Tibial artery (tissue), 4 donors: ENCODE measurements at places on chromosomes 2 and 18.

GRCh38 chr2:101296371-101296770, 12.1 kb downstream of the RNF149 start:
- DNase-seq, result no peak

- DNase-seq, result no peak
These were observed 20.6 kb downstream of the ATOH8 start for GRCh38 chr2:85774126-85774978.

DNA sequence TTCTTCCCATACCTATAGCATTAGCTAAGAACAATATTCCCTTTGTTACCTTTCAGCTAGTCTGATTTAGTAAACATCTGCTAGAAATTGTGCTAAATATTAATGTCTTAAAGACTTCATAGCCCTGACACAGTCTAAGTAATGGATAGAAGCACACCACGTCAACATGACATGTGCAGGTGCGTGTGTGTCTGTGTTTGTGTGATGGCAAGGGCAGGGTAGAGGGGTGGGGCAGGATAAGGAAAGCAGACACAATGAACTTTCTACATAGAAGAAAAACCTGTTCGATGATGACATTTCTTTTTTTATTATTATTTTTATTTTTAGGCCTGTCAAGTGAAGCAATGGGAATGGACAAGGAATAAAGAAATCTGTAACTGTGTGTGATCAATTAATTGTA, 223.3 kb downstream of the NOL4 start:
- no peak for DNase-seq

GRCh38 chr2:197777823-197778407, 7.2 kb downstream of the BOLL start:
- DNase-seq, result no peak

GRCh38 chr2:204370172-204370718, 175.0 kb upstream of the PARD3B start:
- DNase-seq, result no peak

DNA sequence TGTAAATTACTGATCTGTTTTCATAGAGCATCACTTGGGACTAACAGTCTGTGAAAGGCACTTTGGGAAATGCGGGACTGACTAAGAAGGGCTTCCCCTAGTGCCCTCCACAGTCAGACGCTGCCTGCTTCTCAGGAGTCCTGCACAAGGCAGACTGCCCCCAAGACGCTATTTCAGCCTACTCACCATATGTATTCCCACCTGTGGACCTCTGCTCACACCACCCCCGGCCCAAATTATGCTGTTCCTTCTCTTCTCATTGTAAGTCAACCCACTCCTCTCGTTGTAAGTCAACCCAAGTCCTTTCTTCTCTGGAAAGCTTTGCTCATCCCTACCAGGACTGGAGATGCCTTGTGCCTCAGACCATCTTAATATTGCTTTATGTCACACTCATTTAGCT, 175.3 kb downstream of the GFPT1 start:
- DNase-seq, result no peak

GRCh38 chr2:164371916-164372315, 249.4 kb downstream of the GRB14 start:
- no peak for DNase-seq

DNA sequence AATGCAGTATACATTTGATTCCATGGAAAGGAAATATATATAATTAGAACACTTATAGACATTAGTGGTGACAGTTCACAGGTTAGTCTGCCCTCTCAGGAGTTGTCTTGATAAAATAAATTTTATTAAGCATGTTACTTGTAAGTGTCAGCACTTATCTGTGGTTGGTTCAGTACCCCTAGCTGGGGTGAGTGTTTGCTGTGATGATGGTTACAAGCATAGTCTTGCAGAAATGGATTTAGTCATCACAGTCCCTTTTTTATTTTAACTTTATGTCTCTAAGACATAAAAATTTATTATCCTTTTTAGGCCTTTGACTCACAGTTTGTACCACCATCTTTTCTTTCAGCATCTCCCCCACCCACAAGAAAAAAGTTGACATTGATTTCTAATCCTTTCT, 52.1 kb downstream of the NCK2 start:
- DNase-seq, result no peak

GRCh38 chr2:185967335-185967734, 228.7 kb downstream of the FSIP2 start:
- DNase-seq, result no peak

DNA sequence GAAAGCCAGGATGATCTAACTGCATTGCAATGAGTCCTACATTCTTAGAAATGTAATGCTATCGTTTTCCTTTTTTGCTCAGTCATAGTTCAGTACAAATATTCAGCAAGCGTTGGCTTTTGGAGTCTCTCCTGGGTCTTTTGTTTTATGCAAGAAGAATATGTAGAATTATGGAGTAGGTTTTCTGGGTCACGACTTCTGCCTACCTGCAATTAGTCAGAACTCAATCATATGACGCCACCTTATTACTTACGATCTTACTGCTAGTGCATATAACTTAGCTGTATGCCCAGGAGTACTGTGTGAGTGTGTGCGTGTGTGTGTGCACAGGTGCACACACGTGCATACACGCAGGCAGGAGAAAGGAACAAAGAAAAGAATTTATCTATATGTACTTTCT, 640.2 kb downstream of the STK39 start:
- DNase-seq, result no peak

- no peak for DNase-seq
These were observed 84.5 kb downstream of the HIBCH start for GRCh38 chr2:190235101-190235500.

DNA sequence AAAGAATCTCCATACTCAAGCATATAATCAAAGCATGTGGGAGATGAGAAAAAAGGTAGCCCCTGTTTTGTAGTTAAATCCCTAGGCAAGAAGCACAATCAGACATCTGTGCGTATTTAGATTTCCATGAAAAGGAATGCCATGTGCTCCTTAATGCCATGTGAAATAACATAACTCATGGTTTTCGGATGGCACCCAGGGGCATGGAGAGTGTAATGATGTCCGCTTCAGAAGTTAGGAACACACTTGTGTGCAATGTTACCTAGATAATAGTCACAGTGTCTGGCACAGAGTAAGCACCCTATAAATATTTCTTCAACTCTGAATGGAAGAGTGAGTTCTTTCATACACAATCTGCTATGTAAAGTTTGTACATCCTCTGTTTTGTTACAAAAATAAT, 197.0 kb downstream of the NCKAP5 start:
- DNase-seq, result no peak

GRCh38 chr2:68730828-68731227, 3.8 kb upstream of the ARHGAP25 start:
- DNase-seq, result no peak

DNA sequence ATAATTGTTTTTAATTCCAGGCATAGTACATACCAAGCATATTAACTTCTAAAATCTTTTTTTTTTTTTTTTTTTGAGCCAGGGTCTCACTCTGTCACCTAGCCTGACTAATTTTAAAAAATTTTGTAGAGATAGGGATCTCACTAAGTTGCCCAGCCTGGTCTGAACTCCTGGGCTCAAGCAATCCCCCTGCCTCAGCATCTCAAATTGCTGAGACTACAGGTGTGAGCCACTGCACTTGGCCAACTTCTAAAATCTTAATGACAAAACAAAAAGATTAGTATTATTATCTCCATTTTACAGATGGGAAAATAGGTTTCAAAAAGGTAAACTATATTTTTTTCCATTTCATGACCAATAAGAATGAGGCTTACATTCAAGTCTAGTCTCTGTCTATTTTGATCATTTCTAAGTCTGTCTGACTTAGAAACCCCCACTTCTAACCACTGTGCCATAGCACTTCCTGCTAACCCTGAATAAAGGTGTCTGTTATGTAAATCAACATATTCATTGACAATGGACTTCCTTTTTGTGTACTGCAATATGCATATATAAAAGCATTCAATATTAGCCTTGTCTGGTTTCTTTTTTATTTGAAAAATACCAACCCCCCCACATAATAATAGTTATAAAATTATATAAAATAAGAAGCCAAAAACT, 28.7 kb upstream of the ZEB2 start:
- DNase-seq, result no peak

GRCh38 chr2:221844212-221845020, 272.3 kb upstream of the EPHA4 start:
- no peak for DNase-seq

DNA sequence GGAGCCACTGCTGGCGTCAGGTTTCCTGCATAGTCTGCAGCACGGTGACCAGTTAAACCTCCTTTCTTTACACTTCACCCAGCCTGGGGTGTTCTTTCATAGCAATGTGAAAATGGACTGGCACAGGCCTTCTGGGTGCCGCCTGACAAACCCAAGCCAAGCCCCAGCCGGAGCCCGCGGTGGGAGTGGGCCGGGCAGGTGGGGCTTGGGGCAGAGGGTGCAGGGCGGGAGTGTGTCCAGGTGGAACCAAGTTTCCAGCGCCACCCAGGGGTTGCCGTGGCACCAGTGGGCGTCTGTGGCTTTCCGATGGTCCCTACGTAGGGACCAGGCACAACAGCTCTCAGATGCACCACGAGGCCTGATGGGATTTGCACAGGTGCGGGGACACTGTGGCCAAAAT, 75.8 kb downstream of the RTP5 start:
- DNase-seq, result no peak

- no peak for DNase-seq
These were observed 51.4 kb downstream of the SMCHD1 start for GRCh38 chr18:2706903-2707302.

DNA sequence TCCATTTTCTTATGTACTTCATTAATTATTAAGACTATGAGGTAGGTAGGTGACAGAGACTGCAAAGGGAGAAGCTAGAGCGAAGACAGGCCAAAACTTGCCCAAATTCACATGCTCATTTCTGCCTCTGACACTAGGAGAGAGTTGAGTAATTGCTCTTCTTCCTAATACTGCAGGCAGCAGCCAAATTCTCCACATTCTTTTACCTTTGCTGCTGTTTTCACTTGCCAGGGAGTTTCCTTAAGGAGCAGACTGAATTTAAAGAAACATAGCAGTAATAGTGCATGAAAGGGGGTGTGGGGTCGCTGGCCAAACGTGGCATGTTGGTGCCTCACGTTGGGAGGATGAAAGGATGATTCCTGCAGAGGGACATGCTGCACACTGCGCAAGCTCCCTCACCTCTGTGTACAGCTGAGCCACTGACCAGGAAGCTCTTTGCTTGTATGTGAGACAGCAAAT, 12.3 kb downstream of the CRIM1 start:
- no peak for DNase-seq

DNA sequence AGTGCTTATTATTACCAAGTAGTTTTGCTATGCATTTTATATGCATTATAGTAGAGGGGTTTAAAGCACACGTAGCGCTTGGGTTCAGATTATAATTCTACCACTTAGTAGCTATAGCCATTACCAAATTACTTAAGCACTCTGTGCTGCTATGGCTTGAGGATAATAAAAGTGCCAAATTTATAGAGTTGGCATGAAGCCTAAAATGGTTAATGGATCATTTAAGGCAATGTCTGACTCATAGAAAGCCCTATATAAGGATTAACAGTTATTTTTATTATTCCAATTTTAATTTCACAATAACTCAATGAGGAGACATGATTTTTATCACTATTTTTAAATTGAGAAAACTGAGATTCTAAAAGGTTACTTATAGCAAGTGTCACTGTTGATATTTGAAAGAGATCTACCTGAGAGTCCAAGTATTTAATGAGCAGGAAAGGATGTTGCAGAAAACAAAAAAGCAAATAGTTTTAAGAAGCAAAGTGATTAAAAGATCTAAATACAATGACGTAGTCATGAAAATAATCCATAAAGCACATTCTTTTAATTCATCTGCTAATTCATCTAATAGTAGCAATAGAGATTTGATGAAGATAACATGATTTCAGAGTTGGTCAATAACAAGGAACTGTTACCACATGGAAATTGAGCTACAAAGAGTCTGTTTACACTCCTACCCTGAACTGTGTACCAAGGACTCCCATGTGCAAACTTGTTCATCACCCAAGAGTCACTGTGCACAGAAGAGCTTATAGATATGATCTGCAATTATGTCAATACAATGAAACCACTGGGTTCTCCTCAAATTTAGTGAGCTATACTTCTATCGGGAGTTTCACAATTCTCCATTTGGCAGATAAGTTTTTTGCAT, 78.8 kb upstream of the DTNA start:
- DNase-seq, result no peak

DNA sequence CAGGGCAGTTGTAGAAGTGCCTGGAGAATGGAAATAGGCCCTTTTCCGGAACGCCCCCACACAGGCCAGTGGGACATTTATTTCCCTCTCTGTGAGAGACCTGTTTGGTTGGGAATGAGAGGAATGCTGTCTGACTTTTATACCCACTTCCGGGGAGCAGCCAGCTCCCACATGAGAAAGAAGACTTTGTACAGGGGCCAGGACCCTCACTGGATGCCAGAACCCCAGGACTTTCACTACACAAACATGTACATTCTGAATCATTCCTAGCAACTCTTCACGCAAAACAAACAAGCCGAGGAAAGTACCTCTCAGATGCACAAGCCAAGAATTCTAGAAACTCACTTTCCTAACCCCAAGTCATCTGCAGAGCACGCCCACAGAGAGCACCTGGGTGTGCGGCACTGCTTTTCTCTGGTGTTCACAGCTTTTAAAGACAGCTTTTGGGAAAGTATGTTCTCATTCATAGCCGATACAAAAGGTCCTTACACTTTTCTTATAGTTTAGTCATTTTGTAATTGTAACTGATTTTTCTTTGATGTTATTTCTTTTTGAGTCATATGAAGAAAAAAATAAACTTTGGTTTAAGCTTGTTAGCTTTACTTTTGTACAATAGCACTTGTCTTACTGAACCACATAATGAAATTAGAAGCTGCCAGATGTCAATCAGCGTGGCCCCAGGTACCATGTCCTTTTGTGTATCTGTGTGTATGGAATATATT, 856.1 kb upstream of the ID2 start:
- no peak for DNase-seq

DNA sequence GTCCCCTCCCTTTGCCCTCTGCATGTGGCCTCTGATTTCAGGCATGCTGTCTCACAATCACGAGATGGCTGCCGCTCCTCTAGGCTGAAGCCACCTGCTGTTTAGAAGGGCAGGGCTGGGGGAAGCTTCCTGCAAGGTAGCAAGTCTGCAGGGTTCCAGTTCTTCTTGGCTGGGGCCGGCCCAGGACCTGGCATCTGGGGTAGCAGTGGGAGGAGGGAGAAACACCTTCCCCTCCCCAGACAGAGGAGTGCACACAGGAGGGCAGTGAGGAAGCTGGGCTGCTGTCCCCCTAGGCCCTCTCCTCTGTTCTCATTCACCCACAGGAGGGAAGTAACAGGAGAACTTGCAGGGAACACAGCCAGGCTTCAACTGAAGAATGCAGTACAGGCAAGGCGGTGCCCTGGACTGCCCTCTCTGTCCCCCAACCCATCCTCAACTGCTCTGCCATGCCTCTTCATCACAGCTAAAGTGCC, 345.9 kb upstream of the HS6ST1 start:
- no peak for DNase-seq

DNA sequence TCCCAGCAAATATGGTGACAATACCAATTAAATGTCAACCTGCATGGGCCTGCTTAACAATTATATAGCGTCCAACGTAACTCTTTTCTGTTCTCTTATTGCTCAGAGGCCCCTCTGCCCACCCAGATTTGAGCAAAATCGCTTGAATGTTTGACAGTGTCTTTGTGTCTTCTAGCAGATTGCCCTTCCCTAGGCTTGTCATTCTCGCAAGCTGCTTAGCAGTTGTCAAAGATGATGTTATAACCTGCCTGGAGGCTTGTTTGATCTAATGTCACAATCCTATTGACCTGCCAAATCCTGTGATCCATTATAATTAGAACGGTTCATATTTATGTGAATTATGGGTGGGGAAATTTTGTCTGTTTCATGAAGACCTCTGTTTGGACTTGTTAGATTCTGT, 108.8 kb downstream of the FARSB start:
- no peak for DNase-seq
